ENCODE measurements at places on chromosomes 1 and 21.

DNA sequence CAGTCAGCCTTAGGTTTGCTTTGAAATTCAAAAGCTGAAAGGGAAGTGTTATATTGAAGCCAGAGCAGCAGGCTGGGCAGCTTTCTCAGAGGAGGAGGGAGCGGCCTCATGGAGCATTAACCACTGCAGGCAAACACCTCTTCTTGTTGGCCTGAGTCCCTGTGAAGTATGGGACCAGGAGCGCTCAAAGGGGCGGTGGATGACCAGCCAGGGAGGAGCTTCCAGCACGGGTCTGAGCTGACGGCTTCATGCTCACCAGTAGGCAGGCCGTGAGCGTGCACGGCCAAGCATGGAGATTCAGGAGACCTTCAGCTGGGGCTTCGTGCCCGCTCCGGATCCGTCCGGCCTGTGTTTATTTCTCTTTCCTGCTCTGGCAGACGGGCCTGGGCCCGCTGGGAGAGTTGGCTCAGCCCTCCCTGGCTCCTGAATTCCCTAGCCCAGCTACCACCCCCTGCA lies 245.2 kb downstream of the TRABD2B start:
- DNase-seq = no peak

DNA sequence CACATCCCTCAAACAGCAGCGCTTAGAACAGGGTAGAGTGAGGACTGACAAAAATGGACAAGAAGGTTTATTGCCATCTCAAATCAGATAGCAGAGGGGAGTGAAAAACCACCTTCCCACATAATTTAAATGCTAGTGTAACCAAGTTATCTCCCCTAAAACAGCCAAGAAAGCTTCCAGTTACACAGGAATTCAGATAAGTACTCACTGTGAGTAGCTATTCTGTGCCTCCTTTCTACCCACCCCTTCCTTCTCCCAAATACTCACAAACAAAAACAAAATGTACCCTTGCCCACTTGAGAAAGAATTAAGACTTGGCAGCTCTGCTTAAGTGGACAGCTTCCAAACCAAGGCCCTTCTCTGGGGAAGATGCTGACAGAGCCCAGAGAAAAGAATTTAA lies 9.1 kb downstream of the OTUD7B start:
- no peak for DNase-seq

- no peak for DNase-seq
These were observed 121.7 kb downstream of the KCNN3 start for GRCh38 chr1:154748405-154748775.

GRCh38 chr1:99146129-99146848 lies 118.0 kb upstream of the PLPPR4 start:
- no peak for DNase-seq

- no peak for DNase-seq
These were observed 33.3 kb downstream of the HMGB4 start for GRCh38 chr1:33897092-33897725.

DNA sequence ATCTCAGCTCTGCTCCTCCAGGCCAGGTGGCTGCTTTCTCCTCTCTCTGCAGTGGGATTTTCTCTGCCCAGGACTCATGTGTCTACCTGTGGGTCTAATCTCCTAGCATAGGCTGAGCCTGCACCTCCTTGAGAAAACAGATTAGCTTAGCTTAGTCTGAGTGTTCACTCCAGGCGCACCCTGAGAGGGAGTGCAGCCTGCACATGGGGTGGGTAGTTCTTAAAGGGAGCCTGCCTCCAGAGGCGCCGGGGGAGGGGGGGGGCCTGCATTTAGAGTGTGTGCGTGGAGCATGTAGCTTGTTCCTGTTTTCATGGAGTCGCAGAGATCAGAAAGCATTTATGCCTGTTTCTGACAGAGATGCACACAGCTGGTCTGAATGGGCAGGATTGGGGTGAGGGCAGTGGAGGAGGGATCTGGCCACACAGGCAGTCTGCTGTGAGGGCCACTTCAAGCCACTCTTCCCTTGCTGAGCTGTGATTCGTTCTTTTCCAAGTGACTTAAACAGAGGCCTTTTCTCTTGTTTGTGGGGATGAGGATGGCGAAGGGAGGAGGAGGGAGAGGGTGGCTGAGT lies 45.2 kb downstream of the GALNT2 start:
- no peak for DNase-seq

DNA sequence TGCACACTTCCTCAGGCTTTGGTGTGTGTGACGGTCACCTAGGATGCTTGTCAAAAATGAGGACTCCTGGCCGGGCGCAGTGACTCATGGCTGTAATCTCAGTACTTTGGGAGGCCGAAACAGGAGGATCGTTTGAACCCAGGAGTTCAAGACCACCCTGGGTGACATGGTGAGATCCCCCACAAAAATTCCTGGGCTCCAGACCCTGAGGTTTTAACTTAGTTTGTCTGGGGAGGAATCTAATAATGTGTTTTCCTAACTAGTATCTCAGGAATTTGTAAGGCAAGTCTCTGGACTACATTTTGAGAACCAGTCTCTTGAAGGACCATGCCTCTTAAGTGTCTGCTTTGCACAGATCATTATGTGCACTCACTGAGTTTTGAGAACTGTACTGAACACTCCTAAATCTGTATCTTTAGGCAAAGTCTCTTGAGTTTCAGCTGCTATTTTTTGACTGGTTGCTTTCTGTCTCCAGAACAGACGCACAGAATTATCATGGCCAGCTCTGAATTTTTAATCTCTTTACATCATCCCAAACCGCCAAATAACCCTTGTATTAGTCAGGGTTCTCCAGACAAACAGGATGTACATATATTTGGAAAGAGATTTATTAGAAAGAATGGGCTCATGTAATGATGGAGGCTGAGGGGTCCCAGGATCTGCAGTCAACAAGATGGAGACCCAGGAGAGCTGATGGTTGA lies 45.5 kb upstream of the VANGL1 start:
- DNase-seq = no peak

DNA sequence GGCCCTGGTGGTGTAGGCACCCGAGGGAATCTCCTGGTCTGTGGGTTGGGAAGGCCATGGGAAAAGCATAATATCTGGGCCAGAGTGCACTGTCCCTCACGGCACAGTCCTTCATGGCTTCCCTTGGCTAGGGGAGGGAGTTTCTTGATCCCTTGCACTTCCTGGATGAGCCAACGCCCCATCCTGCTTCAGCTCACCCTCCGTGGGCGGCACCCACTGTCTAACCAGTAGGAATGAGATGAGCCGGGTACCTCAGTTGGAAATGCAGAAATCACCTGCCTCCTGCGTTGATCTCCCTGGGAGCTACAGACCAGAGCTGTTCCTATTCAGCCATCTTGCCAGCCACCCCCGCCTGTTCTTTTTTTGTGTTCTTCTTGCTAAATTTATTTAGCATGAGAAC lies 134.4 kb downstream of the LEPR start:
- DNase-seq = no peak

GRCh38 chr1:107963008-107963407 lies 2.0 kb downstream of the VAV3 start:
- DNase-seq = no peak

DNA sequence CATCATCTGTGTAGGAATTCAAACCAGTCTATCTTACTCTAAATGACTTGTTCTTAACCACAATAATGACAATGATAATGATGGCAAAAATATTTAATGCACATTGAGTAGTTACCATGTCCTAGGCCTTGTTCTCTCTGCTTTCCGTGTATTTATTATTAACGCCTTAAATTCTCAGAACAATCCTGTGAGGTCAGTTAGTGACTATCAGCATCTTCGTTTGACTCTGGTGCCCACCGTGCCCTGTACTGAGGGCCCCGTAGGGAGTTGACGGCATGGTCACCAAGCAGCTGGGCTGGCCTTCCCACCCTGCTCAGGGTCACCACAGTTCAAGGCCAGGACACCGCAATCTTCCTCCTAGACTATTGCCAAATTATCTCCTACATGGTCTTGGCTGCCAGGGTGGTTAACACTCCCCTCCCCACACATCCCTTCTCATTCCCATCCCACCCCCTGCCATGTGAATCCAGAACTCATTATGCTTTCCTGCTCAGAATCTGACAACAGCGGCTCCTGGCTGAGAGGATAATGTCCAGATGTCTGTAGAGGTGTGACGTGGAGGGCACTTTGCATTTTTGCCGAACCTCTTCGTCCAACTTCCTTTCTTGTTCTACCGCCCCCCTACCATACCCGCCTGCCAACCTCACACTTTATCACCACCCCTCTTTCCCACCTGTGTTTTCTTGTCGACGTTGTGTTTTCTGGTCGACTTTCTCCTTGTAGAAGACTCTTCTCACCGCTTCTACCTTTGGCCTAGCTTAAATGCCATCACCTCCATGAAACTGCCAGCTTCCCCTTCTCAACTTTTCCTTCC lies 33.4 kb downstream of the IGFN1 start:
- DNase-seq = no peak

DNA sequence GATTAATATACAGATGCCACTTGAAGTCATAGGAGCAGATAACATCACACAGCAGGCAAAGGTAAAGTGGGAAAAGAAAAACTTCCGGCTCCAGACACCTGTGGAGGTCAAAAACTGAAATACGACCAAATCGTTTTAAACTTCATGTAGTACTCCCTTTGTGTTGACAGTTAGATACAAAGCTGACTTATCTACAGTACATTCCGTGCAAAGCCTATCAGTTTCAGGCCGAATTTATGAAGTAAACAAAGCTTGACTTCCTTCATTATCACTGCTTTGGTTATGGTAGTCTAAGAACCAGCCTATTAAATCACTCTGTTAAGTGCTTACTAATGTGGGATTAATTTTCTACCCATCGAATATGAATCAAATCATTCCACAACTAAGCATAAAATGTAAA lies 156.3 kb downstream of the SMYD3 start:
- no peak for DNase-seq

DNA sequence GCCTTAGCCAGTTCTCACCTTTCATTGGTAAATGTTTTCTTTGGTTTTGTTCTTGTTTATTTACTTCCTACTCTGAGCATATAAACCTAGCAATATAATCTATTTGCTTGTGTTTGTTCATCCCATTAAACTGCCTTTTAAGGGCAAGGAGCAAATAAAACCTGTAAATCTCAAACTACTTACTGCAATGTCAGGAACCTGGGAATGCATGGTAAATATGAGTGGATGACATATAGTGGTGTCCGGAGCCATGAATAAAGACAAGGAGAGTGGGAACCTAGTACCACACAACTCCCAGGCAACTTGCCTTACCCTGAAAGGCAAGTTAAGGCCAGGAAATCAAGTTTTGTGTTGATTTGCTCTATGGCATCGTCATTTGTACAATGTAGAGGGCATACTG lies 1133.7 kb upstream of the NCAM2 start:
- DNase-seq = no peak

GRCh38 chr1:4527819-4528218 lies 126.6 kb upstream of the AJAP1 start:
- DNase-seq = no peak

DNA sequence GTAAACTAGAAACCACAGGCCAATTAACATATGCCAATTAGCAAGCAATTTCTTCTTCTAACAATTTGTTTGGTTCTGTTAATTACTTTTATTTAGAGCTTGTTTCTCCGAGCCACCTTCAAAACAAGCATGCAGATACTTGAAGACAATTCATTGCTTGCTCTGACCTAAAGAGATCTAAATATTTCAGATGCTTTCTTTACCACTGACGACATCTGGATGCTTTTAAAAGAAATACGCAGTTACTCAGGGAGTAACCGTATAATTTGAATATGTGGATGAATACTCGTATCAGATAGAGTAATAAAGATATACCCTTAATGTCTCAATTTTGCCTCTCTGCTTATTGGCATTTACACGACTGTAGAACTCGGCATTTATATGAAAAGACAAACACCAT lies 390.0 kb downstream of the DISC1 start:
- no peak for DNase-seq

DNA sequence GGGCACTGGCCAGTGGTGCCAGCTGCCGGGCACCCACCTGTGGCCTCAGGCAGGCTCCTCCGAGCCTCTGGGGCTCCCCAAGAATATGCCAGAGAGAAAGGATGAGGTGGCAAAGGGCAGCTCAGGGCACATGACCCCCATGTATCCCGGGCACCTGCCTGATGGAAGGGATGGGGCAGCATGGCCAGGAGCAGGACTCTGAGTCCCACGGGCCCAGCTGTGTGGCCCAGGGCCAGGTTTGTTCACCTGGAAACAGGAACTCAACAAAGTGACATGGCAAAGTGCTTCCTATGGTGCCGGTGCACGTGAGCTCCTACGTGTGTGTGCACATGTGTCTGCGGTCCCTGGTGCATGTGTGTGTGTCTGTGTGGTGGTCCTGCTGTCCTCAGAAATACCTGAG lies 9.5 kb upstream of the GPR153 start:
- DNase-seq = no peak

- DNase-seq = no peak
These were observed 13.0 kb upstream of the MAP3K7CL start for GRCh38 chr21:29117372-29117955.

GRCh38 chr1:198003468-198003867 lies 86.3 kb downstream of the LHX9 start:
- DNase-seq = no peak

DNA sequence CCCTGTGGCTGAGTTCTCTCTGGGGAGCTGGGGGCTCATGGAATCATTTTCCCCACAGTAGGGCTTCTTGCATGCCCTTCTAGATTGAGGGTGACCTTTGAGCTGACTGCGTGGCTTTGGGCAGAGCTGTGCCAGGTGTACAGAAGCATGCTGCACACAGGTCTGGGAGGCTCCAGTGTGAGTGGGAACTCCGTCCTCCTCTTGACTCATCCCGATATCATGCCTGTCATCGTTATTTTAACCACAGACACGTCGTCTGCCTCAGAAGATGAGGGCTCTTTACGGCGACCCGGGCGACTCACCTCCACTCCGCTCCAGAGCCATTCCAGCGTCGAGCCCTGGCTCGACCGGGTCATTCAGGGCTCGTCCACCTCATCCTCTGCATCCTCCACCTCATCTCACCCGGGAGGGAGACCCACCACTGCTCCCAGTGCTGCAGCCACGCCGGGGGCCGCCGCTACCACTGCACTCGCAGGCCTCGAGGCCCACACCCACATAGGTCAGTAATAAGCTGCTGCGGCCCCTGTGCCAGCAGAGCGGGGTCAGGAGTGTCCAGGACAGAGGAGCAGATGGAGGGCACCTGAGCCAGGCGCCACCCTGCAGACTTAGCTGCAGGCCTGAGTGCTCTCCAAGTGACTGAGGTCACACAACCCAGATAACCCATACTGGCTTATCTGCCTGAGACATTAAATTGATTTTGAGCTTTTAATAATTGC lies 39.8 kb downstream of the DIP2A start:
- DNase-seq = no peak

All from stimulated activated CD8-positive, alpha-beta memory T cell treated with anti-CD3 and anti-CD28 coated beads, Interleukin-4, amount 100 ng/mL, for 4 hours (primary cell).